ENCODE measurements at places on chromosomes 13 and 19.

DNA sequence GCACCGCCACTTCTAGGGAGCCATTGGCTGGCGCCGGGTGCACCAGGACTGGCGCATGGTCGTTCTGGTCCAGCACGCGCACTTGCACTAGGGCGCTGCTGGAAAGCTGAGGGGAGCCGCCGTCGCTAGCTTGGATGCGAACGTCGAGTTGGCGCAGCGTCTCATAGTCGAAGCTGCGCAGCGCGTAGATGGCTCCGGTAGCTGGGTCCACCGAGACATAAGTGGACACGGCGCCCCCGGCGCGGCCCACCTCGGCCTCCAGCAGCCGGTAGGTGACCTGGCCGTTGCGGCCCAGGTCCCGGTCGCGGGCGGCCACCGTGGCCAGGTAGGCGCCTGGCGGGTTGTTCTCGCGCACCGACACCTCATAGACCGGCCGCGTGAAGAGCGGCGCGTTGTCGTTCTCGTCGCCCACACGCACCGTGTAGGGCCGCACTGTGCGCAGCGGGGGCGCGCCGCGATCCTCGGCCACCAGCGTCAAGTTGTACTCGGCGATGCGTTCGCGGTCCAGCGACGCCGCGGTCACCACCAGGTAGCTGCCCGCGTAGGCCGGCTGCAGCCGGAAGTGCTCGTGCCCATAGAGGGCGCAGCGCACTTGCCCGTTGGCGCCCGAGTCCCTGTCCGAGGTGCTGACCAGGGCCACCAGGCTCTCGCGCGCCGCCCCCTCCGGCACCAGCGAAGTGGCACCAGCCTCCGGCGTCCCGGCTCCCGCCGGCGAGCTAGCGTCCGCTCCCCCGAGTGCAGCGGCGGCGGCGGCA lies 1.7 kb downstream of the PCDH8 start:
- DNase-seq = peak; percentile 84

- DNase-seq = no peak
These were observed 66.8 kb downstream of the FNDC3A start for GRCh38 chr13:49042476-49042875.

- no peak for DNase-seq
These were observed 67.4 kb downstream of the GGACT start for GRCh38 chr13:100520936-100521850.

DNA sequence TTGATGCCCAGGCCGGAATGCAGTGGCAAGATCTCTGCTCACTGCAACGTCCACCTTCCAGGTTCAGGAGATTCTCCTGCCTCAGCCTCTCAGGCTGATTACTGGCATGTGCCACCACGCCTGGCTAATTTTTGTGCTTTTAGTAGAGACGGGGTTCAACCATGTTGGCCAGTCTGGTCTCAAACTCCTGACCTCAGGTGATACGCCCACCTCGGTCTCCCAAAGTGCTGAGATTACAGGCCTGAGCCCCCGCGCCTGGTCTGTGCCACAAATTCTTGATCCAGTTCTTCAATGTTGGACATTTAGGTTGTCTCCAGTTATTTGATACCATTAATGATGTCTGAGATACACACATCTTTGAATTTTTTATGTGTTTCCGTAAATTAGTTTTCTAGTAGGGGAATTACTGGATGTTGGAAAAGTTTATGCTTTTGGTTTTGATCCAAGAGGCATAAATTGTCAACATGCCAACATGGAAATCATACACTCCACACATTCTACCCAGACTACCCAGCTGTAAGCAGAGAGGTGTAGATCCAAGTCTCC lies 525 bp upstream of the COG3 start:
- DNase-seq = no peak

DNA sequence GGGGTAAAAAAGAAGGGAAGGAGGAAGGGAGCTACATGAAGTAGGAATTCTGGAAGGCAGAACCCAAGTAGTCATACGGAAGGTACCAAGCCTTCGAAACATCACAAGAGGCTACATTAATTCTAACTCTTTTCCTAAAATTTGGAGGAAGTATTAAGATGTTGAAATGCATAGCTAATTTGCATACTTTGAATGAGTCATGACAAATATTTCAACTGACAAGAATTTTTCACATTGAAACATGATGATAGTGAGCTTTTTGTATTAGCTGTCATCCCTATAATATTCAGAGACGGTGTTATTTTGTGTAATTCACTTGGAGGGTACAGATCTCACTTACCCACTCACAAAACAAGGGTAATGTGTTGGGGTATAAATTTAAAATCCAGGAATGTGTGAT lies 9.1 kb upstream of the ACOD1 start:
- no peak for DNase-seq

DNA sequence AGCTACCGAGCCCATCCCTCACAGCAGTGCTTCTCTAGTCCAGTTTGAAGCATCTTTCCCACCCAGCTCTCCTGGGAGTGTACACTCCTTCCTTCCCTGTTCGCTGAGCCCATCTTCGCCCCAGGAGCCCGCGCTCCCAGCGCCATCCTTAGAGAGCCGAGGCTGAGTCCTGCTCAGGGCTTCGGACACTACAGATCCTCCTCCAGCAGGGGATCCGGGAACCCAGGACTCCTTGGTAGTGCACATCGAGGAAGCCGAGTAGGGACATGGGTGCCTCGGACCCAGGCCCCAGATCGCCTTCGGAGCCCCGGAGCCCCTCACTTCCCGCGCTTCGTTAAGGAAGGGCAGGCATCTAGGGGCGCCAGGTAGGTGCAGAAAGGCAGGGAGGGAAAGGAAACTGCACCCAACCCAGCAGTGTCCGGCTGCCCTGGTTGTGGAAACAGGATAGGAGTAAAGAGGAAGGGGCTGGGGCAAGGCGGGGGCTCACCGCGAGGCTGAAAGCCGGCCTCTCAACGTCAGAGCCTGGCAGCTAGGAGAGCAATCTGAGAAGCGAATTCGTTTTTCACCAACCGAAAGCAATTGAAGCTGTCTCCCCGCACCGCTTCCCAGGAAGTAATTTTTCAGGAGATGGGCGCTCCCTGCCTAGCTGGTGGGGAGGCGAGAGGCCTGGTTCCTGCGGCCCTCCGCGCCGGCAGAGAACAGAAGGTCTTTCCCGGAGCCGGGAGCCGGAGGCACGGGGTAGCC lies 1.0 kb downstream of the PDX1 start:
- DNase-seq = no peak

GRCh38 chr19:3849092-3849491 lies 19.7 kb downstream of the ZFR2 start:
- peak; percentile 45 for DNase-seq

GRCh38 chr19:14686411-14686810 lies 3.4 kb upstream of the ZNF333 start:
- no peak for DNase-seq

DNA sequence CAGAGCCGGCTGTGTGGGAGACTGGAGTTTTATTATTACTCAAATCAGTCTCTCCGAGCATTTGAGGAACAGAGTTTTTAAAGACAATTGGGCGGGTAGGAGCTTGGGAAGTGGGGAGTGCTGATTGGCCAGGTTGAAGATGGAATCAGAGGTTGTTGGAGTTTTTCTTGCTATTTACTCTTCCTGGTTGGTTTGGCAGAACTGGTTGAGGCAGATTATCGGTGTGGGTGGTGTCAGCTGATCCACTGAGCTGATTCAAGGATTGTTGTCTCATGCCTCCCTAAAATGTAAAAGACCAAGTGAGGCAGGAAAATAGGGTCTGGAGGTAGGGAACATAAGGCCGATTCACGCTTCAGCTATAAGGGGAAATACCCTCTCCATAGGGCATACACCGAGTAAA lies 1.3 kb upstream of the TDRD12 start:
- no peak for DNase-seq

DNA sequence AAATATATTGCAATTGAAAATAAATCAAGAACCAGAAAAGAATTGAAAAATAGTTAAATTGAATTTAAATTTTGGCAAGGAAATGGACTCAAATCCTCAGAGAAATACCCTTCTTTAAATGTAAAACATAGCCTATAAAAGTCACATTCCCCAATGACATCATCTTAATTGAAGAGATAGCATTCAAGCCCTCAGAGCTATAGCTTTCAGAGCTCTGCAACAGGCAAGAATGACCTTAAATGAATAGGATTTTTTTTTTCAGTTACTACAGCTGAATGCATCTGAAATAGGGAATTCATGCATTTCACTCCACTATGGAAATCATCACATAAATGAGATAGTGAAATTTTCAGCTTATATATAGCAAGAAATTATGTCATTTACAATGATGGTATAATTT lies 1049.0 kb downstream of the OLFM4 start:
- DNase-seq = no peak

DNA sequence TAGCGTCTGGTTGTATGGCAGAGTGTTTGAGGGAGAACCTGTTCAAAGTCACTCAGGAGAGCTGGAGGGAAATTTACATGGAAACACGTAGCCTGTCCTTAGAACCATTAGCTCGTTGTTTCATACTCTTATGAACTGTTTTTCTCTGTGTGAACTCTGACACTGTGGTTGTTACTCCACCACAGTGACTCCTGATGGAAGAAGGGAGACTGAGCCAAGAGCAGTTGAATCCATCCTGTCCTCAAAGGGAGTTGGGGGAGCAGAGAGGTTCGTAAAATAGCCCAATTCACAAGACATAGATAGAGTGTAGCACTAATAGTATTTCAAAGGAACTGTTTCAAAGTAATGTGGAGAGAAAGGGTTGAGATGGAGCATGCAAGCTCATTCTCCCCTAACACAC lies 964.8 kb downstream of the PCDH9 start:
- no peak for DNase-seq

DNA sequence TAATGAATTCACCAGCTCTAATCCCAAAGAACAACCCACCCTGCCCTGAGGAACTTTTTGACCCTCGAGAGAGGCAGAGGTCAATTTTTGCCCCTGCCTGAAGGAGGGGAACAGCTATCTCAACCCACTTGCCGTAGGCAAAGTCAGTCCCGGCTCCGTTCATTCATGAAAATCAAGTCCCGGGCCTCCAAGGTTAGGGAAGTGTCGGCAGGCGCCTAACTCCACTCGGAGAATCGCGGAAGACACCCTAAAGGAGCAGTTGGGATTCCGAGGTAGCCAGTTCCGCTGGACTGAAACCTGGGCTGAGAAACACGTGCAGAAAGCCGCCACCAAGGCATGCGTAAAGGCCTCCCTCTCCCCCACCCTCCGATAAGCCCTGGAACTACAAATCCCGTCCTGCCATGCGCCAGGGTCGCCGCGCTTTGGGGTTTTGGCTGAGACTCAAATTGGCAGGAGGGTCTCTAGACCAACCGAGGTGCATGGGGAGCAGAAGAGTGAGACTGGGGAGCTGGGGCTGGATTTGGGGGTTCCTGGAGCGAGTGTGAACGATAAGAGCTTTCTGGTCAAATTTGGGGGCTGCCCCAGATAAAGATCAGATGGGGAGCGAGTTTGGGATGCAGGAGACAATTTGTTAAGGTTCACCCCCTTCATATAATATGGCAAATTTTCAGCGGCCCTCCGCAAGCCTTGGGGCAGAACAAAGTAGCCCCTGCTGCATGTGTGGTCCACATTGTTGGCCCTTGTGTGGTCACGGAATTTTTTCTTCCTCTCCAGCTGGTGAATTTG lies at the start of gene TNPO2:
Gene TNPO2, minus strand, starts transcription at position 292 of the 786 bp plus-strand sequence. CDS start 2,955 bp downstream, outside the sequence.
- DNase-seq = peak; percentile 69

DNA sequence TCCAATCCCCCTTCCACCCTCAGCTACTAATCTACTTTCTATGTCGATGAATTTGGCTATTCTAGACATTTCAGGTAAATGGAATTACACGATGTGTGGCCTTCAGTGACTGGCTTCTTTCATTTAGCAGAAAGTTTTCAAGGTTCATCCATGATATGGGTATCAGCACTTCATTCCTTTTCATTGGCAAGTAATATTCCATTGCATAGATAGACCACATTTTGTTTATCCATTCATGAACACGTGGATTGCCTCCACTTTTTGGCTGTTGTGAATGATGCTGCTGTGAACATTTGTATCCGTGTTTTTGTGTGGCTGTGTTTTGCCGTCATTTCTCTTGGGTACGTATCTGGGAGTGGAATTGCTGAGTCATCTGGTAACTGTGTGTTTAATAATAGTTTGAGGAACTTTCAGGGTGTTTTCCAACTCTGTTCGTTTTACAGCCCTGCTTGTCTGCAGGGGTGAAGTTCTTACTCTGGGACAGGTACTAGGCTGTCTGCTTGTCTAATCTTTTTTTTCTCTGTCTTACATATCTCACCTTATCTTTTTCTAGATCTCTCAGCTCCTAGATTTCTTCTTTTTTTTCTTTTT lies 32.5 kb downstream of the MARK4 start:
- DNase-seq = no peak

GRCh38 chr13:43434191-43434590 lies 352.6 kb downstream of the ENOX1 start:
- DNase-seq = no peak

- no peak for DNase-seq
These were observed 14.7 kb downstream of the RAP2A start for GRCh38 chr13:97448503-97449251.

- DNase-seq = no peak
These were observed at the start of gene LAIR1 for GRCh38 chr19:54364775-54365257. Gene LAIR1 (minus strand): TSS chr19:54364931. CDS start chr19:54364804, 127 bp downstream.

DNA sequence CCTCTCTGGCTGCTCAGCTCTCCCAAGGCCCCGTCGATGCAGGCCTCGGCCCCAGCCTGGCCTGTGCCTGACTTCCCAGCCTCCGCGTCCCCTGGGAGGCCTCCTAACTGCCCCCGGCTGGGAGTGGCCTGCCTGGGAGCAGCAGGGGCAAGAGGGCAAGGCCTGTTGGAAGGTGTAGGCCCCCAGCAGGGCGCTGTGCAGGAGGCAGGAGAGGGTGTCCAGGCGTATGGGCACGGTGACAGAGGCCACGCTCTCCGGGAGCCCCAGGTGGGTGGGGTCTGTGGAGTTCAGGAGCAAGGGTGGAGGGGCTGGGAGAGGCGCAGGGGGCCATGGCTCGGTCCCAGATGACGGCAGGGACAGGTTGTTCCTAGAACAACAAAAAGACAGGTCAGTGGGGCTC lies 1.2 kb downstream of the C19orf84 start:
- DNase-seq = no peak

GRCh38 chr19:5068233-5069072 lies 99.5 kb downstream of the KDM4B start:
- DNase-seq = no peak

GRCh38 chr19:30314056-30314804 lies 58.0 kb upstream of the ZNF536 start:
- peak; percentile 46 for DNase-seq

- no peak for DNase-seq
These were observed 3.6 kb upstream of the HPN start for GRCh38 chr19:35037716-35038622.

- DNase-seq = peak; percentile 23
These were observed 22.5 kb upstream of the ZNF429 start for GRCh38 chr19:21482863-21483276.

DNA sequence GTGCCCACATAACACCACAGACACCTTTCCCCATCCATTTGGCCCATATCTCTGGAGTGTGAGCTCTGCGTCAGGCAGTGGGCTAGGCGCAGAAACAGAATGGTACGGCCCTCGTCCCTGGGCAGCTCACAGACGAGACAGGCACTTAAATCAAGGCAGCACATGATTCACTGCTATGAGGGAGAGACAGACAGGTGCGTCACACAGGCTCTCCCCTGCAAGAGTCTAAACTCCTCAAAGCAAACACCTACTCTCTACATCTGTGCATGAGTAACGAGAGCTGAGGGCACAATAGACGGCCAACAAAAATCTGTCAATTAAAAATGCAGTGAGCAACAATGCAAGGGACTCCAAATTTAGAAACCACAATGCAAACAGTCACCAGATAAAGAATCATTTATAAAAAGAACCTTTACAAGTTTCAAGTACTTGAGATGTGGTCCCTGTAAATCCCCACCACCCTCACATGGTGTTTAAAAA lies 348.9 kb downstream of the UQCRFS1 start:
- DNase-seq = no peak

GRCh38 chr13:112904436-112904960 lies 64.5 kb upstream of the MCF2L start:
- no peak for DNase-seq
